ENCODE measurements at places on chromosomes 11 and 22. TPM values are rescaled to one million over a fixed set of nuclear protein-coding genes. Genes with fewer than 3 reads are reported as not detected.

OPCML gene
- 0.88 TPM for total RNA-seq

MMP7 gene
- 0.42 TPM for total RNA-seq

FXYD2 gene
- 1.1 TPM for total RNA-seq

CEND1 gene
- total RNA-seq: not detected

OR4A16 gene
- not detected for total RNA-seq

DNA sequence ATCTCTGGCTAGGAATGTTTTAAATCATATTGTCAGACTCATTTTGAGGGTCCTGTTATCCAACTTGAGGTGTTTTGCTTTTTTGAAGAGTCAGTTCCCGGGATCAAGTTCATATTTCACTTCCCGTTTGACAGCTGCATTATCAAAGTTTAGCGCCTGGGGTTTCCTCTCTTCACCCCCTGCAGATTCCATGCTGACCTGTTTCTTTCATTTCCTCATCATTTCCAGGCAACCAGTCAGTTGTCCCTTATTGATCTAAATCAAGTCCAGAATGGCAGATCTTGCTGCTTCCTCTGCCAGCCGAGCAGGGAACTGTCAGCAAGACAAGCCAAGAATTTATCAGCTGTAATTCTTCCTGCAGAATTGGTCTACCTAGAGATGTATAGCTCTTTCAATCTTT is 197.6 kb upstream of the SYN3 start:
- no peak for DNase-seq
- H3K27me3 ChIP-seq: no peaks in the 10 kb centered on the region
- H3K4me3 ChIP-seq: no peak overlapping the region
- no peak overlapping the region for H3K27ac ChIP-seq
- H3K4me1 ChIP-seq: no peaks in the 10 kb centered on the region
- no peaks in the 10 kb centered on the region for H3K36me3 ChIP-seq

GRCh38 chr11:64605244-64605560 is 14.2 kb downstream of the SLC22A12 start:
- no peak overlapping the region for H3K27ac ChIP-seq
- DNase-seq: no peak
- H3K36me3 ChIP-seq: no peaks in the 10 kb centered on the region
- H3K4me3 ChIP-seq: no peak overlapping the region
- no peaks in the 10 kb centered on the region for H3K27me3 ChIP-seq

DNA sequence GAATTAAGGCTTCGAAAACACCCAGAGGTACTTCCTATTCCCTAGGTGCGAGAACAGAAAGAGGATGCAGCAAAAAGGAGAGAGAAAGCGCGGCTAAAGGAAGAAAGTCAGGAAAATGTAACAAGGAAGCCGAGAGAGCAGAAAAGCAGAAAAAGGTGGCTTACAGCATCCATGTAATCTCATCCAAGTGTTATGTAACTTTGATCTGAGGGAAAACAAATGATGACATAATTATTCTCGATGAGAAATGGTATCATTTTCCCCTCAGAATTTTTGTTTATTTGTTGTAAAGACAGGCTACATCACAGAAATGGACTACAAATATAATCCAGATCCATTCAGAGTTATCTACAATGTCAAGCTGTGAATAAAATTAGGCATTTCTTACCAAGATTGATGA is 69.1 kb upstream of the APOA1 start:
- no peak overlapping the region for H3K4me3 ChIP-seq
- no peaks in the 10 kb centered on the region for H3K27me3 ChIP-seq
- no peak overlapping the region for H3K27ac ChIP-seq
- DNase-seq: no peak
- H3K36me3 ChIP-seq: no peaks in the 10 kb centered on the region
- no peaks in the 10 kb centered on the region for H3K4me1 ChIP-seq

GRCh38 chr11:59281177-59281576 is 68.5 kb upstream of the MPEG1 start:
- no peak for DNase-seq
- no peak overlapping the region for H3K4me3 ChIP-seq
- no peaks in the 10 kb centered on the region for H3K27me3 ChIP-seq
- H3K36me3 ChIP-seq: no peaks in the 10 kb centered on the region

DNA sequence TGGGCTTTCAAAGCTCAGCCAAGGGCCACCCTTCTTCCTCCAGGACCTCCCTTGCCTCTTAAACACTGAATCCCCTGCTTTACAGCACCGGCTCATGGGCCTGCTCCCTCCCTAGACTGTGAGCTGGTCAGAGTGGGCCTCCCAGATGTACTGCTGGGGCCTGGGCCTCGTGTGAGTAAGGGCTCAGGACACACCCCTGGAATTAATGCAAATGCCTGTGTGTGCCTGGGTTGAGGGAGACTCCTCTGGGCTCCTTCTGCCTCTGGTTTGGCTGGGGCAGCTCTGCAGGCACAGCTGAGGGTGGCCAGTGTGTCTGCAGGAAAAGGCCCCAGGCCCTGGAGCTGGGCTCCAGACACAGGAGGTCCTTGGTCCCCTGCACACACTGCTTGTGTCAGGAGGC is 24.2 kb downstream of the ALX4 start:
- H3K4me1 ChIP-seq: no peaks in the 10 kb centered on the region
- no peak overlapping the region for H3K27ac ChIP-seq
- DNase-seq: no peak
- no peak overlapping the region for H3K4me3 ChIP-seq

- no peaks in the 10 kb centered on the region for H3K4me1 ChIP-seq
- H3K27ac ChIP-seq: no peak overlapping the region
- no peak for DNase-seq
- no peaks in the 10 kb centered on the region for H3K36me3 ChIP-seq
- H3K4me3 ChIP-seq: no peak overlapping the region
Measured at GRCh38 chr11:17839450-17839849, 104.9 kb downstream of the KCNC1 start.

GRCh38 chr11:113994077-113994954 is 19.4 kb downstream of the HTR3A start:
- no peak for DNase-seq
- no peak overlapping the region for H3K27ac ChIP-seq
- H3K4me3 ChIP-seq: no peak overlapping the region
- no peaks in the 10 kb centered on the region for H3K4me1 ChIP-seq
- H3K27me3 ChIP-seq: no peaks in the 10 kb centered on the region
- no peaks in the 10 kb centered on the region for H3K36me3 ChIP-seq

DNA sequence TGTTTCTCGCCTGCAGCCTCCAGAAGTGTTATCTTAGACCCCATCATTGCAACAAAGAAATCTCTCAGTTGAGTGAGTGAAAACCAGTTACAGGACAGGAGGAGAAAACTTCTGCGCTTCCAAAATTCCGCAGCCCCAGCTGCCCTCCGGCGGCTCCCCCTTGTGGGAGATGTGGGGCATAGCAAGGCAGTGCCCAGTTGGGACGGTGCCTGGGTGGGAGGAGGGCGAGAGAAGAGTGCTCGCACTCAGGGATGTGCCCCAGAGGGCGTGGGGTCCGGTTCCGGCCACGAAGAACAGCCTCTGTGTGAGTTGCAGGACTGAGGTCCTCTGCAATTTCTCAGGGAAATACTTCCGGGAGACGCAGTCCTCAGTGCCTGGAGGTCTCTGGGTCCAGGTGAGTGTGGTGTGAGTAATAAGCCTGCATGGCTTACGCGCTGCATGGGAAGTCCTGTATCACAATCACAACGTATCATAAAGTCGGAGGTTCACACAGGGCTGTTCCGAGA is 87.0 kb upstream of the BLID start:
- no peaks in the 10 kb centered on the region for H3K27me3 ChIP-seq
- peak overlapping the region; percentile 22 for H3K27ac ChIP-seq
- H3K36me3 ChIP-seq: no peaks in the 10 kb centered on the region
- H3K4me3 ChIP-seq: peak overlapping the region; percentile 38
- peak; percentile 80 for DNase-seq

DNA sequence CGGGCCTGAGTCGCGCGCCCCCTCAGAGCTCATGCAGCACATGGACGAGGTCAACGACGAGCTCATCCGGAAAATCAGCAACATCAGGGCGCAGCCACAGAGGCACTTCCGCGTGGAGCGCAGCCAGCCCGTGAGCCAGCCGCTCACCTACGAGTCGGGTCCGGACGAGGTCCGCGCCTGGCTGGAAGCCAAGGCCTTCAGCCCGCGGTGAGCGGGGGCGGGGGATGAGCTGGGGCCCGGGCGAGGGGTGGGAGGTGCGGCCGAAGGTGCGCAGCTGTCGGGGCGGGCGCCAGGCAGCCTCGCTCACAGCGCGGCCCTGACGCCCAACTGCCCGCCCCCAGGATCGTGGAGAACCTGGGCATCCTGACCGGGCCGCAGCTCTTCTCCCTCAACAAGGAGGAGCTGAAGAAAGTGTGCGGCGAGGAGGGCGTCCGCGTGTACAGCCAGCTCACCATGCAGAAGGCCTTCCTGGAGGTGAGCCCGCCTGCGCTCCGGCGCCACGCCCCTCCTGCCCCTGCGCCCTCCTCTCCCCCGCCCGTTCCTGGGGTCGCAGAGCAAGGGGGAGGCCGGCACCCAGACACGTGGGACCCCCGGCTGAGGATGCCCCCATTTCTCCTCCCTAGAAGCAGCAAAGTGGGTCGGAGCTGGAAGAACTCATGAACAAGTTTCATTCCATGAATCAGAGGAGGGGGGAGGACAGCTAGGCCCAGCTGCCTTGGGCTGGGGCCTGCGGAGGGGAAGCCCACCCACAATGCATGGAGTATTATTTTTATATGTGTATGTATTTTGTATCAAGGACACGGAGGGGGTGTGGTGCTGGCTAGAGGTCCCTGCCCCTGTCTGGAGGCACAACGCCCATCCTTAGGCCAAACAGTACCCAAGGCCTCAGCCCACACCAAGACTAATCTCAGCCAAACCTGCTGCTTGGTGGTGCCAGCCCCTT is 20.5 kb downstream of the EPS8L2 start:
- H3K27ac ChIP-seq: no peak overlapping the region
- H3K36me3 ChIP-seq: no peaks in the 10 kb centered on the region
- no peak overlapping the region for H3K4me3 ChIP-seq
- no peaks in the 10 kb centered on the region for H3K27me3 ChIP-seq
- peak; percentile 86 for DNase-seq

All from aorta (tissue), 5 donors.